ENCODE measurements at places on chromosomes 12 and 14. TPM values are rescaled to one million over a fixed set of nuclear protein-coding genes. Genes with fewer than 3 reads are reported as not detected.

DNA sequence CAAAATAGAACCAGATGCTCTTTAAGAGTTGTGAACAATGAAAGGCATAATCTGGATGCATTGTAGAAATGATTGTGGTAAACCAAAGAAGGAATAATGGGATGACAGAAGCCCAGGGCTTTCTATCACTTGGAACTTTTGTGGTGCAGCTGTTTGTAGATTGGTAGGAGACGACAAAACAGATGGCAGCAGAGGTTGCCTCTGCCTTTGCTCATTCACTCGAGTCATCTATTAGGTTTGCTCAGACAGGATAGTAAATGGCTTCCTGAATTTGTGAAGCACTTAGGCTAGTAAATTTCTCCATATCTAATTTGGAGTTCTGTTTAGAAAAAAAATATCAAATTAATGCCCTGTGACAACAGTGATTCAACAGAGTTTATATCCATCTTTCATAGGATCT lies 78.4 kb downstream of the FGD4 start:
- peaks cover 7% of the 10 kb centered on the region for H3K4me1 ChIP-seq
- DNase-seq = no peak
- peaks cover 9% of the 10 kb centered on the region for H3K27me3 ChIP-seq
- no peak overlapping the region for H3K4me3 ChIP-seq
- H3K36me3 ChIP-seq = no peaks in the 10 kb centered on the region

DNA sequence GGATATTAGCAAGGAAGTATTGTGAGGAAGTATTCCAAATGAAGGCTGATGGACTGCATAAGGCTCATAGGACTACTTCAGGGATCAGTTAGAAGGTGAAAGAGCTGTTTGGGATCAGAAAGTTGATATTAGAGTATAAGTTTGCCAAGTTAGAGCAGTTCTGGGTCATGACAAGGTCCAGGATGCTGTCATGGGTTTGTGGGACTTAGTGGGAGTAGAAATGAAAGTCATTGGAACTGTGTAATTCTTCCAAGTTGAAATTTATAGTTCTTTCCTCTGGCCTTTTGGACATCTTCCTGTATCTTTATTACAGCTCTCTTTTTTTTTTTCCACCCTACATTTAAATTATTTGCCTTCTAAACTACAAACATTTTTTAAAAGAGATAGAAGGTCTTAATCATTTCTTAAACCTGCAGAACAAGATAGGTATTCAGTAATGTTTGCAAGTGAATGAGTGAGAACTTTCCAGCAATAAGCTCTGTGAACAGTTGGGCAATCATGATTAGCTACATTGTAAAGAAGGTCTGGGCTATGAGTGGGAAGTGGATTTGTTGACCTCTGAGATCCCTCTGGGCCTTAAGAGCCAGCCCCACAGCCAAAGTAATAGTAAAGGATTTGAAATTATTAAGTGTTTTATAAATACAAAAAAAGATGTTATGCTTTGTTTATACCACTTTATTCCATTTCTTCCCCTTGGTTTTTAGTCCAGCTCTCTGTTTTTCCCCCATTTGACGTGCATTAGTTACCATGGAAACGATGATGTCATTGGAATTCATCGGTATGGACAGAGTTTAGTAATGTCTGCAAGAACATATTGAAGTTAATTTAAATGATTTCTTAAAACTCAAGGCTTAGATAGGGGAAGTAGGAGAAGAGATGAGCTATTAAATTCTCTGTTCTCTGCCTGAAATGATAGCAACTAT lies 247.9 kb upstream of the ARHGAP5 start:
- no peak for DNase-seq
- no peak overlapping the region for H3K4me3 ChIP-seq
- H3K27me3 ChIP-seq = no peaks in the 10 kb centered on the region

DNA sequence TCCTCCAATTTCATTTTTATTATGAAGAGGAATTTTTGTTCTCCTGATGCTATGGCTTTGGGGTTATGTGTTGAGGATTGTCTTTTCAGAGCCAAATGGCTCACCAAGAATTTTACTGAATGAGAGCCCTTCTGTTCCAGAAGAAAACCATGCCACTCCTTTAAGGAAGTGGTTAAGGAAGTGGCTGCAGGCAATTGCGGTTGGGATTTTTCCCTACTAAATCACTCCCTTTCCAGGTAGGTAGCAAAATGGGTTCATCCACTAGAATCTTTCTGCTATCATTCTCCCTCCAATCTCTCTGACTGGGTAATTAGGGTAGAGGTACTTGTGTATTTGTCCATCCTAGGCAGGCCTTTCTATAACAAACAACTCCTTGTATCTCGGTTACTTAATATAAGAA lies 163.1 kb downstream of the TTC8 start:
- H3K27ac ChIP-seq = no peak overlapping the region
- no peak for DNase-seq

GRCh38 chr14:72924337-72924736 lies 1.9 kb upstream of the DCAF4 start:
- H3K4me1 ChIP-seq = no peaks in the 10 kb centered on the region
- H3K4me3 ChIP-seq = no peak overlapping the region
- peaks cover 11% of the 10 kb centered on the region for H3K27me3 ChIP-seq
- H3K36me3 ChIP-seq = no peaks in the 10 kb centered on the region
- H3K27ac ChIP-seq = no peak overlapping the region

DNA sequence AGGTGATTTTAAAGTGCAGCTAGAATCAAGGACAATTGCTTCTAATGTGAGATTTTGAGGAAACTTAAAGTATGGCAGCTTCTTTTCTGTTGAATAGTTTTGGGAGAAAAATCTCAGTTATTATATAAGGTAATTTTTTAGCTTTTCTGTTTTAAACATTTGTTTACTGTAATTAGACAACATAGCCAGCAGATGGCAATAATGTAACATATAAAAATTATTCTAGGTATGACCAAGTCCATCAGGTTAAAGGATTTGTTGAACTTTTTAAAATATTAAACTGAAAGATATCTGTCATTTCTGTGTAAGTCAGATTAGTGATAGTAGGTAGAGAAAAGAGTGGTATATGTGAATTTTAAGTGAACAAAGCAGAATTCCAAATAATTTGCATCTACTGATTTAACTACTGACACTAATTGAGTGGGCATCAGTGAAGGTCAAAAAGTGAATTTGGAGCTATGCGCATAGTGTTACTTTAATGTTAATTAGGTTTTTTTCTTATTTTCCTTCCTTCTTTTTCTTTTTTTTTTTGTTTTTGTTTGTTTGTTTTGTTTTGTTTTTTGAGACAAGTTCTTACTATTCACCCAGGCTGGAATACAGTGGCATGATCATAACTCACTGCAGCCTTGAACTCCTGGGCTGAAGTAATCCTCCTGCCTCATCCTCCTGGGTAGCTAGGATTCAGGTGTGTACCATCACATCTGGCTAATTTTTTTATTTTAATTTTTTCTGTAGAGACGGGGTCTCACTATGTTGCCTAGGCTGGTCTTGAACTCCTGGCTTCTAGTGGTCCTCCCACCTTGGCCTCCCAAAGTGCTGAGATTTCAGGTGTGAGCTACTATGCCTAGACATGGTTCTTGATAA lies 18.6 kb downstream of the PRORP start:
- no peaks in the 10 kb centered on the region for H3K27me3 ChIP-seq
- peaks cover 36% of the 10 kb centered on the region for H3K4me1 ChIP-seq
- peaks cover 4% of the 10 kb centered on the region for H3K36me3 ChIP-seq
- no peak for DNase-seq
- H3K4me3 ChIP-seq = no peak overlapping the region
- H3K27ac ChIP-seq = no peak overlapping the region

GRCh38 chr12:52032446-52032803 lies 18.8 kb upstream of the NR4A1 start:
- H3K27me3 ChIP-seq = no peaks in the 10 kb centered on the region
- peaks cover 16% of the 10 kb centered on the region for H3K4me1 ChIP-seq
- peak overlapping the region; percentile 75 for H3K4me3 ChIP-seq
- no peaks in the 10 kb centered on the region for H3K36me3 ChIP-seq
- no peak for DNase-seq
- H3K27ac ChIP-seq = peak overlapping the region; percentile 63

DNA sequence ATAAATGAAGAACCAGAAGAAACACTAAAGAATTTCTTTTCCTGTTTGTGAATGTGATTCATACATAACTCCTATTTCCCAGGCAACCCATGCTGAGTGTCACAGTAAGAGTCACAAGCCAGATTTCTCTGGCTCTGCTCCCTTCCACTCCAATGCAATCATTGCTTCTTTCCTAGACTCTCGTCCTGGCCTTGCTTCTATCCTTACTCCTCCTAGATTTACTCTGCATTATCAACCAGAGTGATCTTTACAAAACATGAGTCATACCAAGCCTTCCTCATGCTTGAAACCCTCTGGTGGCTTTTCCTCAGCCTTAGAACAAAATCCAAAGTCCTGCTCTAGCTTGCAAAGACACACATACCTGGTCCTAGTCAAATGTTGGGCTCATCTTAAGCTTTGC lies 13.3 kb downstream of the IL22 start:
- H3K4me1 ChIP-seq = peaks cover 44% of the 10 kb centered on the region
- peaks cover 14% of the 10 kb centered on the region for H3K36me3 ChIP-seq
- DNase-seq = no peak
- no peaks in the 10 kb centered on the region for H3K27me3 ChIP-seq
- peak overlapping the region; percentile 80 for H3K4me3 ChIP-seq
- peak overlapping the region; percentile 85 for H3K27ac ChIP-seq

GRCh38 chr12:127562816-127563215 lies 704.2 kb upstream of the TMEM132C start:
- no peak overlapping the region for H3K4me3 ChIP-seq
- DNase-seq = no peak
- peaks cover 4% of the 10 kb centered on the region for H3K36me3 ChIP-seq

DNA sequence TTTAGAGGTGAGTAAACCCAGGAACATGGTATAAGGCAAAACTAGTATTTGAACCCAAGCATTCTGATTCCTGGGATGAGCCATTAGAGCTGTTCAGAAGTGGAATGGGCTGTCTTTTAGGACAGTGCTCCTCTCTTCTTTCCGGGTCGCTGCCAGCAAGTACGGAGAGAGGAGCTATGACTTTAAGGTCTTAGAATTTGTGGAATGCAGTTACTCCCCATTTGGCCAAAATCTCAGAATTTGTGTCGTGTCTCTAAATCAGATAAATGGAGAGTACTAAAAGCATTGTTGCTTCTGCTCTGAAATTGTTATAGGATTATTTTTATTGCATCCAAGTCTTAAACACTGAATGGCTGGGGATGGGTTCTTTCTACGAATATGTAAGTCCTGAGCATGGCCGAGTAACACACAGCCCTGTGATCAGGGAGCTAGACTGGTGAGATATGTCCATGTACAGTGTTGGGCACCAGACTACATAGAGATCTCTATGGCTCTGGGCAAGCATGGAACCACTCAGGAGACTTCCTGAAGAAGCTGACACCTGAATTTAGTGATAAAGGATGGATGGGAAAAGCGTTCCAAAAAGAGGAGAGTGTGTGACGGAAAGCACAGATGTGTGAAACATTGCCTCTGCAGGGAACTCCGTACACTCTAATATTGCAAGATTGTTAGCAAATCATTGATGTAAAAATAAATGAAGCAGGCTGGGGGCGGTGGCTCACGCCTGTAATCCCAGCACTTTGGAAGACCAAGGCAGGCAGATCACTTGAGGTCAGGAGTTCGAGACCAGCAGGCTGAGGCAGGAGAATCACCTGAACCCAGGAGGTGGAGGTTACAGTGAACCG lies 184.7 kb downstream of the SRGAP1 start:
- no peaks in the 10 kb centered on the region for H3K4me1 ChIP-seq
- H3K4me3 ChIP-seq = no peak overlapping the region
- H3K27me3 ChIP-seq = no peaks in the 10 kb centered on the region
- no peaks in the 10 kb centered on the region for H3K36me3 ChIP-seq

DNA sequence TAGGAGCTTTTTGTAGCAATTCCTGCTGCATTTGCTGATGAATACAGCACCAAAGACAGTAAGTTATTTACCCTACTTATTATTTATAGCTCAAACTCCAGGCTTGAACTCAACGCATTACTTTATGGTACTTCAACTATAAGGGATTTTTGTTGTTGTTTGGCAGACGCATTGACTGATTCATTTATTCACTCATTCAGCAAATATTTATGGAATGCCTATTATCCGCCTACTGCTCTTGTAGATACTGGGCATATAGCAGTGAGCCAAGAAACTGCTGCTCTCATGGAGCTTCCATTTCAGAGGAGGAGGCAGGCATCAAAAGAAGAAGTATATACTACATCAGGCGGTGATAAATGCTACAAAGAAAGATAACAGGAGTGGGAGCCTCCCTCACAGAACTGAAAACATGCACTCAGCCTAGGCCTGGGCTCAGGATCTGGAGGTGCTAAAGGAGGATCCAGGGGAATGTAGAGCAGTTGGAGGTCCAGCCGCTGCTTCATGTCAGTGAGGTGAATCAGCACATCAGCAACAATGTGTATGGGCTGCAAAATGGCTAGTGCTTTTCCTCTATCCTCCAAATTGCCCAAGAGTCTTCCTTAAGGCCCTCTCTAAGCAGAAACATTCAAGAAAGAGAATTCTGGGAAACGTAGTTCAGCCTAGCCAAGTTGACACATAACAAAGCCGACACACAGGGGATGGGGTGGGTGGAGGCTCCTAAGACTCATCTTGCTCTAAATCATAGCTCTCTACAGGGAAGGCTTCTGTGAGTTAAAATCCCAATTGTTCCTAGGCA lies 157.5 kb downstream of the NRXN3 start:
- no peak overlapping the region for H3K4me3 ChIP-seq
- no peaks in the 10 kb centered on the region for H3K36me3 ChIP-seq
- no peak overlapping the region for H3K27ac ChIP-seq
- peaks cover 18% of the 10 kb centered on the region for H3K27me3 ChIP-seq

DNA sequence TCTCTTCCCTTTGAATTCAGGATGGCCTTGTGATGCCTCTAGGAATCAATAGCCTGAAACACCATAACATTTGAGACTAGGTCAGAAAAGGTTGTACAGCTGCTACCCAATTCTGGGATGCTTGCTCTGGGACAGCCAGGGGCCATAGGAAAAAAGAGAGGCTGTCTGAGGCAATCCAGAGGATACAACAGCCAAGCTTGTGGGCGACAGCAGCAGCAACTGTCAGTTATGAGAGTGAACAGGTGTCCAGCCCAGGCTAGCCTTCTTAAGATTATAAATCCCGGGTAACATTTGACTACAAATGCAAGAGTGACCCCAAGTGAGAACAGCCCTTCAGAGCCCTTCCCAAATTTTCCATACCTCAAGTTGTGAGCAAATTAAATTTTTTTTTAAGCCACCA lies 11.1 kb downstream of the DCN start:
- no peak overlapping the region for H3K27ac ChIP-seq
- H3K4me3 ChIP-seq = no peak overlapping the region
- no peaks in the 10 kb centered on the region for H3K4me1 ChIP-seq
- no peaks in the 10 kb centered on the region for H3K36me3 ChIP-seq
- no peaks in the 10 kb centered on the region for H3K27me3 ChIP-seq
- DNase-seq = no peak

DNA sequence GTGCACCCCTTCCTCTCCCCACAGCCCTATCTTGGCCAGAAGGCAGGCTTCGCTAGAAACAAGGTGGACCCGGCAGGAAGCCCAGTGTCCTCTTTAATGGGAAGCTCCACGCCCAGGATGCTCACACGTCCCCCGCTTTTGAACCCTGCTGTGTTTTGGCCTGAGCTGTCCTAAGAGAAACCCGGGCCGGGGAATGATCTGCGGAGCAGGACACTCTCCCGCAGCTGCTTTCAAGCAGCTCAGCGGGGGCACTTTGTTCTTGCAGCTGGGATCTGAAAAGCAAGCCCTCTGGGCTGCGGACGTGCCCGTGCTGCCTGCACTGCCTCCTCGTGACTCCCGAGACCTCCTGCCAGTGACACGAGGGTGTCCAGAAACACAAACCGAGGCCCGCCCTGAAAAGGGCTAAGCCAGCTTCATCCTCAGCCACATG lies 30.0 kb downstream of the SCARB1 start:
- no peak overlapping the region for H3K4me3 ChIP-seq
- H3K27ac ChIP-seq = no peak overlapping the region
- H3K27me3 ChIP-seq = peaks cover 2% of the 10 kb centered on the region

The CABP1 gene
- 0.24 TPM for total RNA-seq

The GLI1 gene
- total RNA-seq = 0.61 TPM

The DNAI7 gene
- total RNA-seq = 0.17 TPM

The FOXG1 gene
- not detected for total RNA-seq

All from natural killer cell treated with Interleukin-12 subunit alpha and Interleukin-12 subunit beta and Interleukin-15 and Interleukin-18, amount 100 ng/mL, for 72 hours (primary cell).